ENCODE measurements at places on chromosomes 3 and 15. TPM values are rescaled to one million over a fixed set of nuclear protein-coding genes. Genes with fewer than 3 reads are reported as not detected.

DNA sequence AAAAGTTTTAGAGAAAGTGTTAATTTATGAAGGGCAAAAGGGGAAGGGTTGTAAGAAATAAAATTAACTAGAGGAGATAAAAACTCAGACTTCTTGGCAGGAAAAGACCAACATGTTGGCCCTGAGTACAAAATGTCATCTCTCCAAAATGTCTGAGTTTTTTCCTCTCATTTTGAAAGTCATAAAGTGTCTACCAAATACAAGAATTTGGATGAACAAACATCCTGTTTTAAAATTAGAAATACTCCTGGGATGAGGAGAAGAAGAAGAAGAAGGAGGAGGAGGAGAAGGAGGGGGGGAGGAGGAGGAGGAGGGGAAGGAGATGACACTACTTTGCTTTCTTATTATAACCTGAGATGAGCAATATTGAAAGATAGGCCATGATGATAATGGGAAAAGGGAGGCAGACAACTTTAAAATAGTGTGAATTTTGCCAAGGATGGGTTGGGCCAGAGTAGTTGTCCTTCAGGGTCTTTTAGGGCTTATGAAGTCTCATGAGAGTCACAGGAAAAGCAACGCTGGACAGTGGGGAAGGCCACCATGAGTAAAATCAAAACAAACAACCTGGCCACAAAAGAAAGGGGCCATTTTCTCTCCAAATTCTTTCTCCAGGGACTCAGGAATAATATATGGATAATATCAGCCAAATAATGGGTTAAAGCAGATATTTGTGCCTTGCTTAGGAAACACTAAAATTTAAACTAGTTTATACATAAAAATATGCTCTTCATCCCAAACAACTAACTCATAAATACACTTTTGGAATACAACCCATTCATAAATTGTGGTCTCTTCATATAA, 632.9 kb downstream of the EPHA3 start:
- no peak overlapping the region for H3K27ac ChIP-seq
- H3K36me3 ChIP-seq = no peaks in the 10 kb centered on the region
- H3K4me1 ChIP-seq = no peaks in the 10 kb centered on the region

DNA sequence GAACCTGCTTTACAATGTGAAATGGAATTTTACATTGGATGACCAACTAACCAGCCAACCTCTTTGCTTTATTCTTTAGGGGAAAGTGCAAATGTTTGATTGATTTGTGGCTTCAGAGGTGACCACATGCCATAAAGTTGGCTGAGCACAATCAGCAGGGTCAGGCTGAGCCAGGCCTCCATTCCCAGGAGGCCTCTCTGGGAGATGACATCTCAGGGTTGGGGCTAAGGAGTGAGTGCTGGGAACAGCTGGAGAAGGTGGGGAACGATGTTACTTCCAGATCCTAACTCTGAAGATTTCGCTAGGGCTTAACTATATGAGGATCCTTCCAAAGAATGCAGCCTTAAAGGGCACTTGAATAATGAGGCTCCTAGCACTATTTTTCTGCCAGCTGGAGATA, 131.7 kb downstream of the ATP10A start:
- H3K27me3 ChIP-seq = no peaks in the 10 kb centered on the region
- peaks cover 32% of the 10 kb centered on the region for H3K36me3 ChIP-seq
- H3K4me1 ChIP-seq = no peaks in the 10 kb centered on the region
- no peak overlapping the region for H3K27ac ChIP-seq

DNA sequence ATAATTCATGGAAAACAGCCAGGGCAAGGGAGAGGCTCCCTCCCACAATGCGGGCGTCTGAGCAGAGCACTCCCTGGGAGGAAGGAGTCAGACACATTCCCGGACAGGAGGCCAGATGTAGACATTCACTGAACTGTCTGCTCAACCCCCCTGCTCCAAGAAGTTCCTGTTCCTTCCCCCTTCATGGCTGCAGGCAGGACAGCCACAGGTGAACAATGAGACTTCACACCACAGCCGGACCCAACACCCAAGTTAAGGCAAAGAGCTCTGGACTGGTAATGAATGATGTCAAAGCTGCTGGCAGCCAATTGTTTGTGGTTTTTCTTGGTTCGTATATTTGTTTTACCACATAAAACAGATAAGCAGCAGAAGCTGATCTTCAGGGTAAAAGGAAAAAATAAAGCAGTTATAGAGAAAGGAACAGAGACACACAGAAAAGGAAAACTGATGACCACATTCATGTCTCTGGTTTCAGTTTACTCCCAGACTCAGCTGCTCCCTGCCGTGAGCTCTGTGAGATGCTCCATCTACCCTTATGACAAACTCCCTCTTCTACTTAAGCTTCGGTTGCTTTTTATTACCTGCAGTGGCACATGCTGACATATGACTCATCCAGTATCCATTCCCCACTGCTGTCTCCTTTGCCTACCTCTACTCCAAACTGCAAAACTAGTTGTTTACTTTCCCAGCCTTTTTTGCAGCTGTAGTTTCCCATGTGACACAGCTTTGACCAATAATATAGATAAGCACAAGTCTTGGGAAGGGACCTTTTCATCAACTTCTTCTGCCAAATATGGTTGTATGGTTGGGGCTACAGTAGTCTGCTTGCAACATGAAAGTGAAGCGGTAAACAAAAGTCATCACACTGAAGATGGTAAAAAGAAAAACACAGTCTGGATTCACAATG, 33.1 kb downstream of the DZIP1L start:
- no peaks in the 10 kb centered on the region for H3K36me3 ChIP-seq
- peaks cover 41% of the 10 kb centered on the region for H3K4me1 ChIP-seq
- peak overlapping the region; percentile 48 for H3K27ac ChIP-seq
- no peak for DNase-seq

GRCh38 chr3:108333961-108334360, 37.6 kb downstream of the HHLA2 start:
- DNase-seq = no peak
- H3K4me1 ChIP-seq = peaks cover 23% of the 10 kb centered on the region
- no peaks in the 10 kb centered on the region for H3K27me3 ChIP-seq
- H3K36me3 ChIP-seq = no peaks in the 10 kb centered on the region
- H3K4me3 ChIP-seq = no peak overlapping the region

DNA sequence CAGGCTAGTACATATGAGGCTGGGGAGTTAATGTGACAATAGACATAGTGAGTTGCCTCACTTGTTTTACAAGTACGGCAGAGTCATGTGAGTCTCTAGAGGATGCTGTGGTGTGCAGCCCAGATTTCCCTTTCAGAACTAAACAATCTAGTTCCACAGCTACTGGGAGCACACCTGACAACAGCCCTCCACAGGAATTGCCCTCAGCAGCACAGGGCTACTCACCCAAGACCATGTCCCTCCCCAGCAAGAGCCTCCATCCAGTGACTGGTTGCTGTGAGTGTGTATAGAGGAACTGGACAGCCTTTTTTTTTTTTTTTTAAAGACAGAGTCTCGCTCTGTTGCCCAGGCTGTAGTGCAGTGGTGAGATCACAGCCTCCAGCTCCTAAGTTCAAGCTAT, 40.2 kb upstream of the UBE2E2 start:
- no peaks in the 10 kb centered on the region for H3K4me1 ChIP-seq
- no peak overlapping the region for H3K4me3 ChIP-seq
- no peak for DNase-seq

DNA sequence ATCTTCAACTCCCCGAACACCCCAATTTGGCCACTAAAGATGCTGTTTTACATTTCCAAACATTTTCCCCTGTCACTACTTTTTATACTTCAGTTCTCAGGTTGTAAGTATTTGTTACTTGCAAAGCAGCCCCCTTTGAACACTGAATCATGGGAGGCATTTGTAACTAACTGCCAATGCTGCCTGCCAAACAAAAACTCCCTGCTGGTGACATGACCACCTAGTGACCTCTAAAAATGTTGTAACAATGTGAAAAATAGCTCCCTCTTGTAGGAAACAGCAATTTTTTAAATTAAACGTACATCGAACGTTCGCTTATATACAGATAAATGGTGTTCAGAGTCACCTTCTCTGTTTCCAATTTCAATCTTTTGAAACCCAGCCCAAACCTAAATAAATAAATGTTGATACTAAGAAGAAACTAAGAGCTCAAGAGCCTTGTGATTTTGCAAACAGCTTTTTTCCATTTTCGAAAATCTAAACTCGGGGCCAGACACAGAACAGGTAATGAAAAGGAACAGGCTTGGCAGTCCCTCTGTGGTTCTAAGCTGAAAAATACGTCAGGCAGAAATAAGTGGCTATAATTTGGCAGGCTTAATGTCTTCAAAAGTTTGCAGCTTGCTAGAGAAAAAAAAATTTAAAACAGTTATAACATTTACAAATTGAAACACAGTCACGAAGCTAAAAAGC, 268.6 kb upstream of the WNT5A start:
- no peak for DNase-seq
- H3K4me1 ChIP-seq = no peaks in the 10 kb centered on the region

DNA sequence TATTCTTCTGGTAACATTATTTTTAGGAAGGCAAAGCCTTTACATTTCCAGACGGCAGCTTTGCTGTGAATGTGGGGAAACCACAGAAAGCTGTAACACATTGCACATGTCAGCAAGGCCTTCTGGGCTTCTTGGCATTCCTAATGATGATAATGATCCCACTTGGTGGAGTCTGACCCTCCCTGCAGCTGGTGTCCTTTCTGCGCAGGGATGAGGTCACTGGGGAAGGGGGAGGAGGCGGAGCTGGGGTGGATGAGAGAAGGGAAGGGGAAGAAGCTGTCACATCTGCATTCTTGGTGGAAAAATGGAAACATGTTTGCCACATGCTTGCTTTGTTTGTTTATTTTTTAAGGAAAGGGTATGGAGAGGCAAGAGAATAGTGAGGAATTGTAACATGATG, 68.6 kb downstream of the FILIP1L start:
- no peaks in the 10 kb centered on the region for H3K36me3 ChIP-seq
- DNase-seq = no peak
- H3K4me1 ChIP-seq = peaks cover 17% of the 10 kb centered on the region
- H3K27ac ChIP-seq = no peak overlapping the region
- no peaks in the 10 kb centered on the region for H3K27me3 ChIP-seq

DNA sequence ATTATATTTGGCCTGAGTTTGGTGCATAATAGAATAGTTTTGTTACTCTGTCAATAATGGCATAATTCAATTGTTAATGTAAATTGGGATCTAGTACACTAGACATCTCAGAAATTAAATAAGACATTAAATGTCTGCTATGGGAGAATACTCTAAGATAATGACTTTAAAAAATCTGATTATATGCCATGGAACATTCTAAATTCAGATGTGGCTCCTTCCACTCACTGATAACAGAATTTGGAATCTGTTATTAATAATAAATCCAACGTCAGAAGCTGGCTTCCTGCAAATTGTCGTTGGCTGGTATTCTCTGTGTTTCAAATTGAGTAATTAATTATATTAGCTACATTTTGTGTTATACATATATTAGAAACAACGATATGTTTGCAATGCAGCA, 258.1 kb downstream of the CNTN6 start:
- no peaks in the 10 kb centered on the region for H3K4me1 ChIP-seq
- H3K4me3 ChIP-seq = no peak overlapping the region
- H3K27ac ChIP-seq = no peak overlapping the region
- no peaks in the 10 kb centered on the region for H3K36me3 ChIP-seq
- no peak for DNase-seq

GRCh38 chr3:27800261-27800660, 78.1 kb upstream of the EOMES start:
- peak overlapping the region; percentile 26 for H3K27ac ChIP-seq
- peaks cover 33% of the 10 kb centered on the region for H3K4me1 ChIP-seq
- no peak for DNase-seq
- H3K36me3 ChIP-seq = no peaks in the 10 kb centered on the region
- H3K4me3 ChIP-seq = no peak overlapping the region

- H3K27ac ChIP-seq = no peak overlapping the region
- H3K36me3 ChIP-seq = no peaks in the 10 kb centered on the region
- no peak for DNase-seq
- no peak overlapping the region for H3K4me3 ChIP-seq
- peaks cover 3% of the 10 kb centered on the region for H3K27me3 ChIP-seq
These were observed 16.3 kb upstream of the SMAD6 start for GRCh38 chr15:66685638-66686150.

DNA sequence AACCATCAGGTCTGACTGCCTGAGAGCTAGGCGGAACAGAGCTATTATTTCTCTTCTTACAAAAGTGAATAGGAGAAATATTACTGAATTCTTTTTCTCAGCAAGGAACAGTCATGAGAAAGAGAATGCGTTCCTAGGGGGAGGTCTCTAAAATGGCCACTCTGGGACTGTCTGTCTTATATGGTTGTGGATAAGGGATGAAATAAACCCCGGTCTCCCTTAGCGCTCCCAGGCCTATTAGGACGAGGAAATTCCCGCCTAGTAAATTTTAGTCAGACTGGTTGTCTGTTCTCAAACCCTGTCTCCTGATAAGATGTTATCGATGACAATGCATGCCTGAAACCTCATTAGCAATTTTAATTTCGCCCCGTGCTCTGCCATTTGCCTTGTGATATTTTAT, 20.1 kb upstream of the WDR5B start:
- no peak overlapping the region for H3K4me3 ChIP-seq
- no peak for DNase-seq
- no peaks in the 10 kb centered on the region for H3K27me3 ChIP-seq
- peaks cover 84% of the 10 kb centered on the region for H3K36me3 ChIP-seq
- no peaks in the 10 kb centered on the region for H3K4me1 ChIP-seq

DNA sequence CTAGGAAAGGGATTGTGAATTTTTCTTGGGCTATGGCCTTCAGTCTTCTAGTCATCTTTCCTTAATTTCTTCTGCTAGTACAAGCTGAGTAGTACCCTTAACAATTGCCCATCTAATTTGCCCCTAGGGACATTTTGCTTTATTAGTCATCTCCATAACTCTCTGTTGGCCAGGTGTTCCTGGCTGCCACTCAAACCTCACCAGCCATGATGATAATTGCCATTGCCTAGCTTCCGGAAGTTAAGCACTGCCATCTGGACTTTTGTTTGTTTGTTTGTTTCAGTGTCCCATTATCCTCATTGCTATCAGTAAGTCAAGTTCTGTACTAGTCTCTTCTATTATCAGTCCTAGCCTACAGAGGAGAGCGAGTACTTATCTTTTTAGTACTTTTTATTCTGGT, 36.6 kb upstream of the UBL7 start:
- no peak for DNase-seq
- H3K27me3 ChIP-seq = no peaks in the 10 kb centered on the region
- H3K36me3 ChIP-seq = no peaks in the 10 kb centered on the region

DNA sequence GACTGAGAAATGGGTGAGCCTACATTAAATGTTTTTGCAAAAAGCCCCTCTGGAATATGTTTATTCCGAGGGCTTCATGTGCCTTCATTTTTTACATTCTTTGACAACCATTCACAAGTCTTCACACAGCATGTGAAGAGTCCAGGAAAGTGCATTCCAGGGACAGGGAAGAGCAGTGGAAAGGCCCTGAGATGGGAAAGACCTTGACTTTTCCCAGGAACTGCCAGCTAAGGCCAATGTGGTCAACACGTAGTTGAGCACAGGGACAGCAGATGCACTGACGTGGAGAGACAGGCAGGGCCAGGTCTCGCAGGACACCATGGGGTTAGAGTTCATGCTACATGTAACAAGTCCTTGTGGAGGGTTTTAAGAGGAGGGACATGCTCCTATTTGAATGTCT, 21.7 kb downstream of the SSR3 start:
- H3K36me3 ChIP-seq = peaks cover 23% of the 10 kb centered on the region
- H3K4me1 ChIP-seq = peaks cover 7% of the 10 kb centered on the region
- H3K4me3 ChIP-seq = no peak overlapping the region
- no peak overlapping the region for H3K27ac ChIP-seq

Gene VGLL3
- total RNA-seq = not detected

Gene ATP13A4
- 0.74 TPM for total RNA-seq

Gene RBP2
- total RNA-seq = not detected

Gene TGM4
- total RNA-seq = not detected

Gene C3orf22
- not detected for total RNA-seq

Gene UBXN7
- total RNA-seq = 67.8 TPM

All from activated T-helper 2 cell treated with anti-CD3 and anti-CD28 coated beads, Interferon-gamma antibody, Interleukin-2, Interleukin-4, amounts not matched to agents 10 μg/mL and 5 μg/mL and 100 μg/mL, durations not matched to agents 14 hours and 24 hours and 36 hours (primary cell).